ENCODE measurements at places on chromosomes 6 and 20. TPM values are rescaled to one million over a fixed set of nuclear protein-coding genes. Genes with fewer than 3 reads are reported as not detected.

Gene C20orf202
- not detected for total RNA-seq

Gene UNC5CL
- 0.14 TPM for total RNA-seq

Gene C20orf204
- 13.3 TPM for total RNA-seq

Gene TGM6
- total RNA-seq, result not detected

Gene CENPB
- 124 TPM for total RNA-seq

Gene IYD
- not detected for total RNA-seq

Gene AGPAT4
- total RNA-seq, result 11.3 TPM

Gene HLA-DRB1
- total RNA-seq, result not detected

Gene HBS1L
- total RNA-seq, result 106 TPM

Gene RAET1L
- not detected for total RNA-seq

GRCh38 chr6:148890096-148890495 lies 143.3 kb downstream of the UST start:
- DNase-seq, result no peak

DNA sequence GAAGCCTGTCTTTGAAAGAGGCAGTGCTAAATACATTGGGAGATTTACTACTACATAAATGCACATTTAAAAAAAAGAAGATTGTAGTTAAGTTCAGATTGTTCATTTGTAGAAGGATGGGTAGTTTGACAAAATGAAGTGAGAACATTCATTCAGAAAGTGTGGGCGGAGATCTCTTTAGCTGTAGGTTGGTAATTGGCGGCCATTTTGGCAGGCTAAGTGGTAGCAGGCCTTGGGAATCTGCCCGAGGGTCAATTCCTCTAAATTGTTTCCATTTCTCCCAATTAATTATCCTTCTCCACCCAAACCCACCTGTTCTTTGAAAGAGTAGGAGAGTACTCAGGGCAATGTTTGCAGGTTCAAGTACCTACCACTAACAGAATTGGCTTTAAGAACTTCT lies 17.9 kb downstream of the SOX4 start:
- no peak for DNase-seq

DNA sequence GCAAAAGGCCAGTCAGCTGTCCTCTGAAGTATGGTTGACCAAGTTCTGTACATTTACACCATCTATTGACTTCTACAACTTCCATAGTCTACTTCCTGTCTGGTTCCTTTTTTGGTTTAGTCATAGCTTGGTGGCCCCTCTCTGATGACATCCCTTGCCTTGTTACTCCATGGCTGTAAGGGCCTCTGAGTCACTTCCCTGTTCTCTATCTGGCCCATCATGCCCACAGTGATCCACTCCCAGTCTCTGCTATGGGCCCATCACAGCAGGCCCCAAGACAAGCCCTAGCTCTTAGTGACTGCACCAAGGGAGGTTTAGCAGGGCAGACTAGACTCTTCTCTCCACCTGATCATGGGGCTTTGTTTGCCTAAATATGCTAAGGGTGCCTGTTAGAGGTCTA lies 441.6 kb downstream of the HACE1 start:
- no peak for DNase-seq

DNA sequence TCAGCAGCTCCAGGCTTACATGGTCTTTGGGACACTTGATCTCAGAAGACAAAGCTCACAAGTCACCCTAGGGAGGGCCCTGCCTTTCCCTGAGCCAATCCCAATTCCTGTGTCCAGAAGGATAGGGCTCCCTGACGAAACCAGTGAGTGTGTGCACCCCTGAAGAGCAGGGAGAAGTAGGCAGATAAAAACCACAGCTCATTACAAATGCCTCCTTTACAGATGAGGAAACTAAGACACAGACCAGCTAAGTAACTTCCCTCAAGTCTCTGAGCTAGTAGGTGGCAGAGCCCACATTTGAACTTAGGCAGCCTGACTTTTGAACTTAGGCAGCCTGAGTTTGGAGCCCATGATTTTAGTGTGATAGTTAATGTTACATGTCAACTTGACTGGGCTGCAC lies 6.7 kb upstream of the ZFAND3 start:
- DNase-seq, result no peak

GRCh38 chr6:55014321-55015088 lies 159.8 kb upstream of the HCRTR2 start:
- DNase-seq, result no peak

GRCh38 chr20:17904027-17904426 lies 64.6 kb downstream of the SNX5 start:
- no peak for DNase-seq

DNA sequence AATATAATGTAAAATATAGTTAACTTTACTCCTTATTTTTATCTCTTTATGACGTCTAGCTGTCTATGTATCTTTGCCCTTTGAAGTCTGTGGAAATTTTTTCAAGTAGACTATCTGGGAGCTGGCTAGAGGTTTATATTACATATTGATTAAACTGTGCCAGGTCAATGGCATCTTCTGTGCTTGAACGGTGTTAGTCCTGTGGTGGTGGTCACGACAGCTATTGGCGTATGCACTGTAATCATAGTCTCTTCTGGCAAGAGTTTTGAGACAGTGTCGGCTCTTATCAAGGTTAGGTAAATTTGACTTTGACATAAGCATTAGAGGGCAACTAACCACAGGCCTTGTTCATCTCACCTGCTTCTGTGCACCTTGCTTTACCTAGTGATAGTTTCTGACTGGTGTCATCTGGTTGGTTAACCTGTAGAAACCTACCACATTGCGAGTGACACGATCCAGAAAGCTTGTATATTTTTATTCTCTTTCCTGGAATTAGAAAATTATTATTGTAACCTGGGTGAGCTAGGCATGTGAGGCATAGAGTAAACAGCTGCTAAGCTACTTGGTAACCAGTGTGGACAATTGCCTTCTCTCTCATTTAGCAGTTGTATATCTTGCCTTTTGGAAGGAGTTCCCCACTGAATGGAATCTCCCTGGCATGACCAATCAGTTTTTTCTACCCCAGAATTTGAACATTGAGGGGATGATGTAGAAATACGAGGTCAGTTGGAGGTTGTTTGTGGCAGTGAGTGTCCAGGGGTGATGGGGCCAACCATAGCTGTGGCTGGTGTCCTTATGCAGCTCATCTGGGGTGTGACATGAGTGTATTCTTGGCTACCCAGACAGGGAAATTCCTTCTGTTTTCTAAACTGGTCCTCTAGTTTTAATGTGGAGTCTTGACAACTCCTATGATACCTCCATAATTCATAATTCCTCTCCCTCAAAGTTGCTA lies 45.9 kb downstream of the SH3BGRL2 start:
- DNase-seq, result no peak

DNA sequence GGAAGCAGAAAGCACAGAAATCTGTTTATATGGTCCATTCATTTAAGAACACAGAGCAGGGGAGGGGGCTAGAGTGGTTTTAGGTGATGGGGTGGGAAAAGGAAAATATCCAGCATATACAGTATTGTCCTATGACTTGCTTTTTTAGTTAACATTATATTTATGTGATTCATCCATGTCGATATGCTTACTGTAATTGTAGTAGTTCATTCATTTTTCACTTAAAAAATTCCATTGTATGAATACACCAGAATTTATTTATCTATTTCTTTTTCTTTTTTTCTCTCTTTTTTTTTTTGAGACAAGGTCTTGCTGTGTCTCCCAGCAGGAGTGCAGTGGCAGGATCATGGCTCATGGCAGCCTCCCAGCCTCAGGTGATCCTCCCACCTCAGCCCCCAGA lies 9.6 kb upstream of the PRIM2 start:
- no peak for DNase-seq

DNA sequence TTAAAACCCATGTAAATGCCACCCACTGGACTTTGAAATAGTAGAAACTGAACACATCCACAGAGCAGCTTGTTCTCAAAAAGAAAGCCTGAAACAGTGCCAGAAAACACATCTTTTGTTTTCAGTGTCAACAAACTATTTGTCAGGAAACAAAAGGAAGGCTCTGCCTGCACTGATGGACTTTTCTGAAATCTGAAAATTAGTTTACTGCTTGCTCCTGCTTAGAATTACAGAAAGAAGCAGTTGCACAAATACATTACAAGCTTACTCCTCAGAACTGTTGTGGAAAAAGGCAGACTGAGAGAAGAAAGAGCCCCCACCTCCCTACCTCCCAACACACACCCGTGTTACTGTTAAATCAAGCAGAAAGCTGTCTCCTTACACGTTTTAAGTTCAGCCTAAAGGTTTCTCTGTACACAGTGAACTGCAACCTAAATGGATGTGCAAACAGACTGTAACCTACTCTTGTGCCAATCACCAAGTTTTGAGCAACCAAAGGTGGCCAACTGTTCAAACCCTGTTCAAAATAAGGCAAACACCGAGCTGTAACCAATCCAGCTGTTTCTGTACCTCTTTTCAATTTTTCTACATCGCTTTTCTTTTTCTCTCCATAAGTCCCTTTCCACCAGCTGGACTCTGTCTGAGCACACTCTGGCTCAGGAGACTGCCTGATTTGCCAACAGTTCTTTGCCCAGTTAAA lies 43.7 kb downstream of the FRK start:
- DNase-seq, result no peak

DNA sequence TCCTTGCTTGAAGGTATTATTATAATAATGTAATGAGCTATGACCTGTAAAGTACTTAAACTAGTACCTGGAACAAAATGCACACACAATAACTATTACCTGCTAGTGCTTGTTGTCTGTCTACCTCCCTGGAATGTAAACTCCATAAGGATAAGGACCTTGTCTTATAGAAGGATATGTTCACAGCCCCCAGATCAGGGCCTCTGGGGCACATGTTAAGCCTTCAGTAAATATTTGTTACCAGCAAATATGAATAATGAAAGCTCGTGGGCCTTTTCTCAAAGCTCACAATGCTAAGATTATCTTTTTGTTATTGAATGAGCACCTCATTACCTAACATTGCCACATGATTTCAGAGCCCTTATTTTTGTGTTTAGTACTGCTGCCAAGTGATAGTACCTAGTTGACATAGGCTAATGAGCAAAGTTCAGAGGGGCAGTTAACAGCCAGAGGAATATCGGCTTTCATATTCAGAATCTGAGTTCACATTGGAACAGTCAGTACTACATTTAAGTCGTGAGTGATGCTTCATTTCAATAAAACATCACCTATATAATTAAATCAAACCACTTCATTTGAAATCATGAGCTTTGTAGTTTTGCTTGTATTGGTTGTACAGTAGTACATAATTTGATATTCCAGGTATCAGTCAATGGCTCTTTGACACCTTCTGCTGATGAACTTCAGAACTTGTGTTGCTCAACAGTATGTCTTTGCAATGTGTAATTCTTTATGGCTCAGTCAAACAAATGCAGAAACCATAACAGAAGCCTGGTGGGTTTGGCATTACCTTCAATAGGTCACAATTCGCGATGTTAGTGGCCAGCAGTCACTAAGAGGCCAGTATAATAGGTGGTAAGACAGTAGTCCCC lies 11.8 kb upstream of the SMLR1 start:
- DNase-seq, result no peak

DNA sequence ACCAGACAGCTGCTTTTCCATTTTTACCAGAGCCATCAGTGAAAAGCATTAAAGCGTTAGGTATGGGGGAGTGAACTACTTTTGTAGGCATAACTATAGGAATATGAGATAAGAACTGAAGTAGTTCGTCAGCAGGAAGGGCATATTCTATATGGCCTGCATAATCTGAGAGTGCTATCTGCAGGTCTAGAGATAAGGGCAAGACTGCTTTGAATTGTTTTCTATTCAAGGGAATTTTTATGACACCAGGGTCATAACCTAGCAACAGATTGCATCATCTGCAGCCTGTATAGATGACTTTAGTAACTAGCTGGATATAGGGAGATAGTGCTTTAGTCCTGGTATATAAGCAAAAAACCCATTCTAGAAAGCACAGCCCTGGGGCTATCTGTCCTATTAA lies 437.3 kb upstream of the HTR1E start:
- DNase-seq, result no peak

- no peak for DNase-seq
Measured at GRCh38 chr6:96124778-96125177, 109.0 kb downstream of the FUT9 start.

GRCh38 chr20:36162272-36162966 lies 7.9 kb downstream of the EPB41L1 start:
- peak; percentile 45 for DNase-seq

GRCh38 chr20:13638162-13638495 lies 603 bp downstream of the TASP1 start:
- DNase-seq, result no peak

GRCh38 chr6:25889877-25890853 lies 16.1 kb upstream of the SLC17A3 start:
- DNase-seq, result peak; percentile 49

DNA sequence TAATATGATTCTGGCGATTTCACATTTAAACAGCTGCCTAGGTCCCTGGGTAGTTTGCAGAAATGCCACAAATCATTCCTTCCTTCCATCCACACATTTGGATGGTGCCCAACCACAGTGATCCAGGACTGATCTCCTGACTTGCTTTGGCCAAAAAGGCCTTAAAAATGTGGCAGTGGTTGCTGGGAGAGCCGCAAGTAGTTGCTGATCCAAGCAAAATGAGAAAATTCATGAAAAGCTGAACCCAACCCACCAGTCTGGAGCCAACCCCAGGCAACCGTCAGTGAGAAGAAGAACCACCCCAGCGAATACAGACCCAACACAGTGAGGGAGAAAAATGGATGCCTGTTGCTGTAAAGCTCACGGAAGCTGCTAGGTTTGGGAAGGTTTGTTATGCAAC lies 25.1 kb downstream of the RALGAPA2 start:
- no peak for DNase-seq

GRCh38 chr20:37453836-37454235 lies 67.2 kb upstream of the NNAT start:
- DNase-seq, result no peak

DNA sequence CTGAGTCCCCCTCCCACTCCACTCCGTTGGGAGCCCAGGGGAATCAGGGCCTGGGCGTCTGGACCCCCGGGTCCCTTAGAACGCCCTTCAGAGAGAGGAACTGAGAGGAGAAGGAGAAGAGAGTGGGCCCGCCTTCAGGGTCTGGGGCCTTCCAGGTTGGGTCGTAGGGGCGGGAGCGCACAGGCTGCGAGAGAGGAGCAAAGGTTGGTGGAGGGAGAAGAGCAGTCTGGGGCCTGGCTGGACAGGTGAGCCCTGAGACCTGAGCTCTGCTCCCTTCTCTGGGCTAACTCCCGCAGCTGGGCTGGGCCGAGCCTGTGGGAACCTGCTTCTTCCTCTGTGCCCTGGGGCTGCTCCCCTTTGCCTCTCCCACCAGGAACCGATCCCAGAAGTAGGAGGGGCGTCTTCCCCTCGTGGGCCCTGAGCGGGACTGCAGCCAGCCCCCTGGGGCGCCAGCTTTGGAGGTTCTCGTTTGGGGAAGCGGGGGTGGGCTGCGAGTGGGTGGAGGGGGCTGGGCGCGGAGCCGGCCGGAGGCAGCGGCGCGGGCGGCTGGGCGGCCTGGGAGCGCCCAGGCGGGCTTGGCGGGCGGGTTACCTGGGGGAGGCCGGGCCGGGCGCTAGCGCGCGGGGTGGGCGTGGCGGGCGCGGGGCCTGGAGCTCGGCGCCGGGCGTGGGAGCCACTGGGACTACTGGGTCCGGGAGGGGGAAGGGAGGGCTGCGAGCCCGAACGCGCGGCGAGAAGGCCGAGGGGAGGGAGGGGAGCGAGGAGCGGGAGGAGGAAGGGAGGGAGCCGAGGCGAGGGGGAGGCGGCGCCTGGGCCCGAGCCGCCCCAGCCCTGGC lies at the start of gene DDR1:
Gene DDR1 (plus strand): TSS at position 835 of the 836 bp plus-strand sequence. CDS start 4,211 bp downstream, outside the sequence.
- peak; percentile 23 for DNase-seq

- no peak for DNase-seq
Measured at GRCh38 chr20:15599961-15600360, 973.3 kb downstream of the KIF16B start.

- no peak for DNase-seq
Measured at GRCh38 chr20:40956542-40957264, 71.9 kb upstream of the TOP1 start.

GRCh38 chr20:16147216-16147615 lies 426.0 kb downstream of the KIF16B start:
- no peak for DNase-seq

- DNase-seq, result no peak
Measured at GRCh38 chr6:41551086-41551700, 5.0 kb downstream of the FOXP4 start.

GRCh38 chr20:23153696-23154341 lies 67.7 kb upstream of the CD93 start:
- no peak for DNase-seq

Measured in dermis blood vessel endothelial cell (primary cell).